ENCODE measurements at places on chromosomes 2 and 18.

DNA sequence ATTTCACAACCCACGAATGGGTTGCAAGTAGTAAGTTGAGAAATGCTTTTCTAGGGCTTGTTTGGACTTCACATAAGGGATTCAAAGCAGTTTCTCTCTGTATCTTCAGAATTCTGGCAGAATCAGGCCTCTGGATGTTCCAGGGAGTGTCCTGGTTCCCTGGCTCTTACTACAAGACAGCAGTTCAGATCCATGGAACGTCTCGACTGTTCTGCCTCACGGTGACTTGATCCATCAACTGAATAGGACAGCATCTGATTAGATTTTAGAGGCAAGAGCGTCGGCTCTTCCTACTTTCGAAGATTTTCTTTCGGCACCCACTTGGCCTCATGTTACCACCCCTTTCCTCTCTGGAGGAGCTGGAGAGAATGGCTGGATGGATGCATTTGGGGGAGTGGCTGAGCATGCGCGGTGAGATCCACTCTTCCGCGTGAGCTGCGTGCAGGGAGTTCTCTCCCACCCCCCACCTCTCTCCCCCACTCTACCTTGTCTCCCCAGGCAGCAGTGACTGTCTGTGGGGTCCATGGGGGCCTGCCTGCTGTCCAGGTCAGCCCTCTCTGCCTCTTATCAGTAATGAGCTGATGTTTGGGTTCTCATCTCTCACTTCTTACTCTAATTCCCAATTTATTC, 132.5 kb downstream of the VAPA start:
- DNase-seq, result no peak

DNA sequence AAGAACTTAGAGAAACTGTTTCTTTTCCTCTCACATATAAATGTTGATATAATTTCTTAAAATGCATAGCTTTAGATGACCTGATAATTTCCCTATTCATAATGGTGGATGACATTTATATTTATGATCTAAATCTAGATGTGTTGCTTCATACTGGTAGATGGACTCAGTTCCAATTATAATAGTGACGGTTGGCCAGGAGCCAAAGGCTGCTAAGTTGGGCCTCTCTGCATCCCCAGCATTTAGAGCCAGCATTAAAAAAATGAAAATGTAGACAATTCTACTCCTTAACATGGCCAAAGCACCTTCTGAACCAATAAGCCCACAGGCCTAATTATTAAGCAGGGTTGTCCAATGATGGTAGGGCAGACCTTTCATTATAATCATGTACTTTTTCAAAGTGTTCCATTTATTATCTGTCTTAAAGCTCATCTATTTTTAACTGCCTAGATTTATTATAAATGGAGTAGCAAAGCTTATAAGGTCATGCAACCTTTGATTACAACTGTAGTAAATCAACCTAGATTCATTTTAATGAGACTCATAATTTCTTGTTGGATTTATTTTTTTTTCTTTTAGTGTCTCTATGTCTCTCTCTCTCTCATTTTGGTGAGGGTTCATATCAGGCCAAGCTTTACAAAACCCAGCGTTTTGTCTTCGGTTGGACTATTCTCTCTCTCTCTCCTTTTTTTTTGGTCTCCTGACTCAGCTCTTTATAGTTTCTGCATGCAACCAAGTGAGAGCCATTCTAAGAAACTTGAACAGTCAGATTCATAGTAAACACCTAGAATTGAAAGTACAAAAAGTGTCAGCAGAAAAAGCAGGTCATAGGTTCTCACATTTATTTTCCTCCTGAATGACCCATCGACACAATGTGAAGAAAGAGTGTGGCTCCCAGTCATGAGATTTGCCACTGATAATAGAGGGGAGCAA, 2016.1 kb upstream of the PIK3C3 start:
- no peak for DNase-seq

GRCh38 chr2:105746177-105747080, 1.7 kb downstream of the NCK2 start:
- peak; percentile 69 for DNase-seq

DNA sequence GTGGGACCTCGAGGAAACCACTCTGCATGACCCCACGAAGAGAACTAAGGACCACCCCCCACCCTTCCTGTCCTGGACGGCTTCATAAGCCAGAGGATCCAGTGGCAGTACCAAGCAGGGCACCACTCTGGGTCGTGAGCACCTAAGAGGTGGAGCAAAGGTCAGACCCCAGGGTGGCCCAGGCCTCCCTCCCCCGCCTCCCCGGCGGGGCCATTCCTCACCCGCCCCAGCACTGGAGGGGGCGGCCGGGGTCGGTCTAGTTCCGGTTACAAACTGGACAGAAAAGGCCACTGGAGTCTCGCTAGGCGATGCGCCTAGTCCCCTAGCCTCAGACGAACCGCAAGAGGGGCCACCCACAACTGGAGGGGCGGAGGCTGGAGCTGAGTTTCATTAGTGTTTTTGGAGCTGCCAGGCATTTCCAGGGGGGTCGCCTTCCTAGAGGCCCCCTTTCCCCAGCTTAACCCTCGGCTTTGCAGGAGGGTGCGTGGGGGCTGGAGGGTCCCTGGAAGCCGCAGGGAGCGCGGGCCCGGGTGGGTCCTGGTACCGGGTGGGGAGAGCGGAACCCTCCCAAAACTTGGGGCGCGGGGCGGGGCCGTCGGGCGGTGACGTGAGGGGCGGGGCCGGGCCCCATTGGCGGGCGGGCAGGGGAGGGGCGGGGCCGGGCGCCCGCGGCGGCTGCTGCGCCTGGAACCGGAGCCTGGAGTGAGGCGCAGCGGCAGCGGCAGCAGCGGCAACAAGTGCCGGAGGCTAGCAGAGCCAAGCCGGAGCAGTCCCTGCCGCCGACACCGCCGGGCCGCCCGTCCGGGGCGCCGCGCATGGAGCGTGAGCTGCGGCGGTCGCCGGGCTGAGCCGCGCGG, at the start of gene B3GNT2:
B3GNT2 (plus strand) TSS at position 695 of the 857 bp plus-strand sequence. CDS start 26,106 bp downstream, outside the sequence.
- peak; percentile 82 for DNase-seq

- DNase-seq, result no peak
Observed at GRCh38 chr18:78457011-78457410, 522.6 kb upstream of the SALL3 start.

- DNase-seq, result no peak
Observed at GRCh38 chr2:160035125-160035524, 27.3 kb downstream of the PLA2R1 start.

DNA sequence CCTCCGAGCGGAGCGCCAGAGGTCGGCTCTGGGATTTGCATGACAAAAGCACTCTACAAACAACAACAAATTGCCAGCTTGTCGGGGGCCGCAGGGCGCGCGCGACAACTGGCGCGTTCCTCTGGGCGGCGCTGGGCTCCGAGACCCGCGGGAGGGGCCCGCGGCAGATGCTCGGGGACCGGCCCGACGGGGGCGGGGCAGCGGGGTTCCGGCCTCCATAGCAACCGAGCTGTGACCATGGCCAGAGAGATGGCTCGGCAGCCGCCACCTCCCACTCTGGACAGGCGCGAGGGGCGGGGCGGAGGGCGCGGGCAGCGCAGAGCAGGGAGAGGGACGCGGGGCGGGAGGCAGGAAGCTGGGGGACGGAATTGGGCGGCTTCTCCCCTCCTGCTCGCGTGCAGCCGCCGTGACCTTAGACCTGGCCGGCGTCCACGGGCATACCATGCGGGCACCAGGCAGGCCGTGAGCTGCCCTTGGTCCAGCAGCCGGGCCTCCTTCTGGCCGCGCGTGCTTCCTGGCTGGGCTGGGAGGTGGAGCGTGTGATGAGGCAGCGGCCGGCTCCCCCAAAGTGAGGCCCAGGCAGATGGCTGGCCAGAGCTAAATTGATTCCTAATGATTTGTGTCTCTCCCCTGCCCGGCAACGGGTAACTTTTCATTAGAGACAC, 171.5 kb downstream of the CELF4 start:
- no peak for DNase-seq

DNA sequence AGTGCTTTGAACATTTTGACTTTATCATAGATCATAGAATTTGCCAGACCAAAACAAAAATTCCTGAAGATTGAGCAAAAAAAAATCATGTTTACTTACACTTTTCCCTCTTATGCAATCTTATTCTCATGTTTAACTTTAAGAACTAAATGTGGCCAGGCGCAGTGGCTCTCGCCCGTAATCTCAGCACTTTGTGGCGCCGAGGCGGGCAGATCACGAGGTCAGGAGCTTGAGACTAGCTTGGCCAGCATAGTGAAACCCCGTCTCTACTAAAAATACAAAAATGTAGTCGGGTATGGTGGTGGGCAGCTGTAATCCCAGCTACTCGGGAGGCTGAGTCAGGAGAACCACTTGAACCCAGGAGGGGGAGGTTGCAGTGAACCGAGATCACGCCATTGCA, 227.9 kb upstream of the KYNU start:
- DNase-seq, result no peak

- no peak for DNase-seq
Observed at GRCh38 chr2:224208007-224208406, 168.9 kb upstream of the SERPINE2 start.

- no peak for DNase-seq
Observed at GRCh38 chr2:152383702-152384101, 48.7 kb downstream of the FMNL2 start.

Data from epithelial cell of esophagus (primary cell).